ENCODE measurements at places on chromosomes 1 and 21.

GRCh38 chr1:98121646-98122045 is 200.8 kb upstream of the DPYD start:
- DNase-seq, result no peak

DNA sequence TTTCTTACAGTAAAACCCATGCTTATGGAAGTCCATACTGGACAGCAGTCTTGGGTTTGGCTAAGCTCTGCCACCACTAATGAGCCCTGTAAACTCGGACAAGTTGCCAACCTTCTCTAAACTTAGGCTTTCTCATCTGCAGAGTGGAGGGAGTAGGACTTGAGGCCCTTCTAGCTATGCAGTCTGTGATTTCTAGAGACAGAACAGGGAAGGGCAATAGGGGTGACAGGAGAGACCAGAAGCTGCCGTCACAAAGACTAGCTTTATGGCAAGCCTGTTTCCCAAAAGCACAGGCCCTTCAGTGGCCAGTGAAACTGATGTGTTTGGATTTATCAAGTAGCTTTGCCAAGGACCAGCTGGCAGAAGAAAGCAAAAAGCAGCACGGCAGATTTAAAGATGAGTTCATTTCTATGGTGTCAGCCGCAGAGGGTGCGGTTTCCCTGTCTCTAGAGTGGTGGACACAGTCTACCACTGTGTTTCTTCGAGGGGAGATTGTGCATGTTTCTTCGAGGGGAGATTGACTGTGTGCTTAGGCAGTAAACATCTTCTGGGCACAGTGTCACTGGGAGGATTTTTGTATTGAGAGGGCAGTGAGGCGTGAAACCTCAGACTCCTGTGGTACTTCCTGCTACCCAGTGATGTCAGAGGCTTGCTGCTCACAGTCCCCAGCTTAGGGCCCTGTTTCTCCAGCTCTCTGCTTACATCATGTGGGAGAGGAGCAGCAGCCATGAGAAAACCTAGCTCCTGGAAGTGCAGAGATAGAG is 119.0 kb downstream of the ROR1 start:
- DNase-seq, result peak; percentile 72

DNA sequence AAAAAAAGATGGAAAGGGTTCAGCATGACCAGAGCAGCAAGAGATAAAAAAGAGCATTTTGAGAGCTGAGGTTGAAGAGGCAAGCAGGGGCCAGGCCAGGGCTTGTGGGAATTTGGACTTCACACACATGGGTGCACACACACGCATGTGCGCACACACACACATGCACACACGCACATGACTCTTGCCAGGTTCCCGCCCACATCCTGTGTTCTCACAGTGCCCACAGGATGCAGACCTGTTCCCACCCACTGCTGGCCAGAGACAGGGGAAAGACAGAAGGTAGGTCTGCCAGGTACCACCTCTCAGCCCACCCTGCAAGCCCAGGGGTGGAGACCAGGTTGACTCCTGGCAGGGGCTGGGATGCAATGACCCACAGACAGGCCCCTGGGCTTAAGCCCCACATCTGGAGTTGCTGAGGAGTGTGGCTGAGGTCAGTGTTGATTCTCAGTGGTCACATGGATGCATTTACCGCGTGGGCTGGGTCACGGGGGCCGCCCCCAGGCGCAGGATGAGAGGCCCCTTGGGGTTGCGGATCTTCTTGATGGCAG is 4.4 kb downstream of the COL16A1 start:
- DNase-seq, result no peak

GRCh38 chr1:191889623-191890003 is 268.6 kb upstream of the RGS18 start:
- DNase-seq, result no peak

- no peak for DNase-seq
These were observed 8.1 kb upstream of the ZNF687 start for GRCh38 chr1:151273924-151274466.

DNA sequence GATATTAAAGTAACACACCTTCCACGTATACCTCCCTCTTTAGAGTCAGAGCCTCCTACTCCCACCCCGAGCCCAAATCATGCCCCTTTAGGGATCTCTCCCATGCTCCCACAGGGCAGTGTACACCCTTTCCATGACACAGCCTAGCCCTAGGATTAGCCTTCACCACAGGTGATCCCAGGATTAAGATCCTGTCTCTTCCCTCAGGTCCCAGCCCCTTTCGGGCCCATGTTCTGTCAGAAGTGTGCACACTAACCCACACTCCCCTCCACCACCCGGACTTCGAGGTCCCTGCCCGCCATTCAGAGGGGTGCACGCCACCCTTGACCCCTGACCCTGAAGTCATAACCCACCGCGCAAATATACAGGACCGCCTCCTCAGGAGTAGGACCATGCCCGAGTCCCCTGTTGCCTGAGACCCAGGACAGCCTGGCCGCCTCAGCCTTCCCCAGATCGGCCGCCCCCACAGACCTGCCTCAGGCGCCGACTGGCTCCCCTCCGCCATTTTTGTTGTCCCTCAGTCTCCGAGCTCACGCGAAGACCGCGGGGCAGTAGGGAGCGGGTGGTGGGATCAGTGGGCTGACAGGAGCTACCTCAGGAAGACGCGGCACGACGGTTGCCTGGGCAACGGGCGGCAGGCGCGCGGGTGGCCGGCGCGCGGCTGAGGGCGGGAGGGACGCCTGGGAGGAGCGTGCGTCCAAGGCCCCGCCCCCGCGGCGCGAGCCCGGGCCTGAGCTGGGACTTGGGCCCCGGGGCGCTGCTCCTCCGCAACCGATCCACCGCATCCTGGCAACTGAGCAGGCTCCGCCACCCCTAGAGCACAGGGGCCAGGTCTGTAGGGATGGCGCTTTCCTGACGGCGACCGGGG is at the start of gene AGBL4:
AGBL4 (minus strand) TSS at position 663 of the 868 bp plus-strand sequence.
- DNase-seq, result peak; percentile 67

- no peak for DNase-seq
These were observed 3.6 kb downstream of the KCNN3 start for GRCh38 chr1:154866257-154867063.

DNA sequence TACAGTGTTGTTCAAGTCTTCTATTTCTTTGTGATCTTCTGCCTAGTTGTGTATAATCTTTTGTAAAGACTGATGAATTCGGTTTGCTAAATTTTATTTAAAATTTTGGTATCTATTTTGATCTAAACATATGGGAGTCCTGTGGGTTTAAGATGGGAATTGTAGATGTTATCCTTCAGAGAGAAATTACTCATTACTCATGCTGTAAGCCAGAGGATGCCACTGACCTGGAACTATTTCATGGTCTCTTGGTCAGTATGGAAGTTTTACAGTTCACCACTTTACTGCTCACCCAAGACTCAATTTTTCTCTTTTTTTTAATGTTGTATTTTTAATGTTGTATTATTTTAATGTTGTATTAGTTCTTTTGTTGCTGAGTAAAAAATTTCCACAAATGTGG is 138.6 kb upstream of the B3GALT2 start:
- no peak for DNase-seq

- DNase-seq, result peak; percentile 92
These were observed 10.2 kb downstream of the IRF2BP2 start for GRCh38 chr1:234599617-234600417.

- no peak for DNase-seq
These were observed 4.0 kb downstream of the STPG1 start for GRCh38 chr1:24409535-24409934.

GRCh38 chr1:12184008-12184681 is 17.4 kb downstream of the TNFRSF1B start:
- DNase-seq, result peak; percentile 48

- DNase-seq, result no peak
These were observed 68.9 kb upstream of the PGBD5 start for GRCh38 chr1:230495076-230495475.

GRCh38 chr1:16441282-16441665 is 750 bp downstream of the NECAP2 start:
- no peak for DNase-seq

DNA sequence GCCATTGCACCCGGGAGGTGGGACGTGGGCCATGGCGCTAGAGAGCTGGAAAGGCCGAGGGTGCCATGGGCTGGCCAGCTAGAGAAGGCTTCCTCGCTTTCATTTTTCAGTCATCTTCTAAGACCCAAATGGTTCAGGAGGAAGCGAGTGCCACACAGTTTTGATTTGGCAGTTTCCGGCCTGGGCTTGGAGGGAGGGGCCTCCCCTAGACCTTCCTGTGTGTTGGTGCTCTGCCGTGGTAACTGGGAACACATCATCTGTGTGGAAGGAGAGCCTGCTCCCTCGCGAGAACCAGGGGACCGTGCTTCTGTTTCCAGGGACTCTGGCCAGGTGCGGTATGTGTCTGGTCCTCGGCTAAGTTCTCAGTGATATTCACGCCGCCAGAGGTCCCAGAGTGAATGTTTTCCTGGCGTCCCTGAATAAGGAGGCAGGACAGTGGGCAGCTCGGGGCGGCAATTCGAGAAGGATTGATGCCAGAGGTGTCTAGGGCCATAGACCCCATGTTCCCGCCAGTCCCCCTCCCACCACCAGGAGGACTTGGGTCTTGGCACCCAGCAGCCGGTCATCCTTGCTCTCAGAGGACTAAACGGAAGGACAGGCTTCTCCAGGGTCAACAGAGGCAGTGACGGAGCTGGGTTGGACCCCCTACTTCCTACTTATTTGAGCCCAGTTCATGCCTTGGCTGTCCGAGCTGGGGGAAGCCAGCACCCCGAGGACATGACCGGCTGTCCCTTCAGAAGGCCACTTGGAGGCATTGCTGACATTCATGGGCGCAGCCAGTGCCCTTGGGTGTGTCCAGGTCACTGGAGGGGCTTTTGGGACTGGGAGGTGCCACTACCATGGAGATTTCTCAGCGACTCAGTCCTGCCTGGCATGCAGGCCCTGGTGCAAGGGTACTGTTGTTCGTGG is 2.7 kb upstream of the NPHP4 start:
- DNase-seq, result no peak

DNA sequence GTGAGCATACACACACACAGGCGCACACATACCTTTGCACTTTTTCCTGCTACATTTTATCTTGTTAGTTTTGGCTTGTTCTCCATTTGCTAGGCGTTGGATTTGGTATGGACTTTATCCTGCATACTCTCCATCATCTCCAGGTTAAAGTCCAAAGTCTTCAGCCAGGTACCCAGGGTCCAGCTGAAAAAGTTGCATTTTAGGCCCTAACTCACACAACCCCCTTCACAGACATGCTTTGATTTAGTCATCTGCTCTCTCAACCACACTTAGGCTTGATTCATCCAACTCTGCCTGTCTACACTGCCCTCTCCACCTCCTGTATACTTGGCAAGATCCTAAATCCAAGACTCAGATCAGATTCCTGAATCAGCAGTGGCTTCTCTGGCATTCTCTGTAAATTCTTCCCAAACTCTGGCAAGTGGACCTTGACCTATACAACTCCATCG is 10.7 kb upstream of the LAMB3 start:
- no peak for DNase-seq

DNA sequence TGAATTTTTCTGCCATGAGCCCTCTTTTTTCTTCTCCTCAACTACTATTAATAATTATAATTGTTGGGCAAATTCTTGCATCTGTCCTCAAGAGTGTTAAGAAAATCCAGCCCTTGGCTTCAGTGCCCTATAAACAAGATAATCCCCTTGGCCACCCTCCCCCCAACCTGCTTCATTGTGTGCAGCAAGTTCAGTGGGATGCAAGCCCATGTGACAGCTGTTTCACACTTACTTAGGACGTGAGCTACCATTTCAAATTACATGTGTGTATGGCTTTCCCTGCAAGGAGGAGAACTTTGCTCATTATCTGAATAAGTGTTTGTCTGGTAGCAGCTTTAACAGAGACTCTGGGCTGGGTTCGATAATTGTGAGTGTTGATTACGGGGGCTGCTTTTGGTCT is 276.2 kb downstream of the CACNA1E start:
- DNase-seq, result no peak

GRCh38 chr21:45180246-45180599 is 105.8 kb downstream of the ADARB1 start:
- no peak for DNase-seq

GRCh38 chr1:36715797-36716196 is 233.1 kb upstream of the CSF3R start:
- DNase-seq, result no peak

GRCh38 chr1:153509729-153510354 is 25.9 kb downstream of the S100A6 start:
- no peak for DNase-seq

GRCh38 chr1:85577419-85578320 is 2.9 kb upstream of the CCN1 start:
- peak; percentile 22 for DNase-seq

DNA sequence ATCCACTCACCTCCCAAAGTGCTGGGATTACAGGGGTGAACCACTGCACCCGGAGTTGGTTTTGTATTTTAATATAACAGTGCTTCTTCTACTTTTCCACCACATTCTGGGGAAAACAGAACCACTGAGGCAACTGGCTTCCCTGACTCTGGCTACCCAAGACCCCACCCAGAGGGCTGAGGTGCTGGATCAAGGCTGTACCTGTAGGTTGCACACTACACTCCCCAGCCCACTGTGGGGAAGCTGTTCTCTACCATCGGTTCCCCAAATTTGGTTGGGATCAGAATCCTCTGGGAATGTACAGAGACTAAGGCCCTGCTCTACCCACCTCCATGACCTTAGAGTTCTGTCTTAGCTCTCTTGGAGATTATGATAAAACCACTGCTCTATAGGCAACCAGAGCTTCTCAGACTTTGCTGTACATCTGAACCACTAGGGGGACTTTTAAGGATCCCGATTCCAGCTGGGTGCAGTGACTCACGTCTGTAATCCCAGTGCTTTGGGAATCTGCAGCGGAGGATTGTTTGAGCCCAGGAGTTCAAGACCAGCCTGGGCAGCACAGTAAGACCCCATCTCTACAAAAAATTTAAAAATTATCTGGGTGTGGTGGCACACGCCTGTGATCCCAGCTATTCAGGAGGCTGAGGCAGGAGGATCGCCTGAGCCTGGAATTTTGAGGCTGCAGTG is 51.6 kb downstream of the GNG4 start:
- DNase-seq, result no peak

- no peak for DNase-seq
These were observed at the start of gene TBX19 for GRCh38 chr1:168280296-168280927. Gene TBX19 (plus strand): TSS chr1:168280877. CDS start chr1:168281091, 214 bp downstream.

- DNase-seq, result peak; percentile 65
These were observed 12.3 kb downstream of the RAB4A start for GRCh38 chr1:229283183-229283611.

GRCh38 chr1:157732755-157733154 is 32.2 kb upstream of the FCRL3 start:
- no peak for DNase-seq

- no peak for DNase-seq
These were observed 1103.3 kb upstream of the B3GALT2 start for GRCh38 chr1:194289569-194290266.

DNA sequence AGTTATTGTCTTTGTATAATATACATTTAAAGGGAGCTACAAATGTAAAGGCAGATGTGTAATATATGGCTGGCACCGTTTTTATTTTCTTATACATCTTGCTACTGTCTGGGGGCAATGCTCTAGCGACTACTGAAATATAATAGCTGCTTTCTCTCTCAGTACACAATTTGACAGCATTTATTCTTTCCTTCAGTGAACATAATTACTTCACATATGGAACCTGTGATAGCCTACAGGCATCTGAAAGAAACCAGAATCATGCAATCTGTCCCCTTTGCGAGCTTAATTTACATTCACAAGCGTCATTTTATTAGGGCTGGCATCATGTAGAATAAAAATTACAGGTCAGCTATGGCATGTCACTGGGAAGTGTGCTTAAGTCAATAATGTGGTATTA is 557.5 kb upstream of the PTBP2 start:
- DNase-seq, result no peak

GRCh38 chr1:48790397-48790796 is 13.7 kb upstream of the BEND5 start:
- DNase-seq, result no peak
